ENCODE measurements at places on chromosomes 12 and 14.

GRCh38 chr14:34667007-34667406 lies 37.1 kb upstream of the SNX6 start:
- DNase-seq = no peak

- DNase-seq = no peak
Observed at GRCh38 chr12:47190905-47191304, 111.1 kb upstream of the AMIGO2 start.

GRCh38 chr12:64781280-64782190 lies 22.3 kb upstream of the GNS start:
- DNase-seq = no peak

DNA sequence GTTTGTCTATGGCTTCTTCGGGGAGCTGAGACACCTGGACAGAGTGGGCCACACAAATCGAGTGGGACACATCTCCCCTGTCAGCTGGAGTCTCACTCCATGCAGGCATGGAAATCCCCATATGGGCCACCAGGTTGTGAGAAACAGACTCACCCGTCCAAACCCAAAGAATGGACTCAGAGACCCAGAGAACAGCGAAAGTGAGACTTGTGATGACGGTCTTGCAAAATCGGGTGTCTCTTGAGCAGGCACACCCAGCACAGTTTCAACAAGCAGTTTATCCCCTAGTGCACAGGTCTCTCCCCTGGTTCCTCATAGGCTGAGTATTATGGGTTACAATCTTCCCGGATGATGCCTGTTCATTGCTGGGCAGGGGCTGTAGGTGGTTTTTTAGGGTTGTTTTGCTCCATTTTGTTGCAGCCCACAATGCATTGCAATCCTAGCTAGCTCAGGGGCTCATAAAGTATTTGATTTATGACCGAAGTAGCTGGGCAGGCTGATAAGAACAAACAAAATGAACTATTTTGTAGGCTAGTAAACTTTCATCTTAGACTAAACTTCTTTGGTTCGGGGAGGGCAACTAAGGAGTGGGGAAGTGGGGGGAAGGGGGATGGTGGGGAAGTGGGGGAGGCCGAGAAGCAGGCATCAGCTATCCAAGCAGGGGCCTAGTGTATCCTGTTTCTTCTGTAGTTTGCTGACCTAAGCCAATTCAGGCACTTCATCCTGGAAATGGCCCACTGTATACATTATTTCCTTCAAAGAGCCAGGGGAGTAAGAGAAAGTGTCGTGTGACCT lies 45.3 kb downstream of the IQSEC3 start:
- no peak for DNase-seq

DNA sequence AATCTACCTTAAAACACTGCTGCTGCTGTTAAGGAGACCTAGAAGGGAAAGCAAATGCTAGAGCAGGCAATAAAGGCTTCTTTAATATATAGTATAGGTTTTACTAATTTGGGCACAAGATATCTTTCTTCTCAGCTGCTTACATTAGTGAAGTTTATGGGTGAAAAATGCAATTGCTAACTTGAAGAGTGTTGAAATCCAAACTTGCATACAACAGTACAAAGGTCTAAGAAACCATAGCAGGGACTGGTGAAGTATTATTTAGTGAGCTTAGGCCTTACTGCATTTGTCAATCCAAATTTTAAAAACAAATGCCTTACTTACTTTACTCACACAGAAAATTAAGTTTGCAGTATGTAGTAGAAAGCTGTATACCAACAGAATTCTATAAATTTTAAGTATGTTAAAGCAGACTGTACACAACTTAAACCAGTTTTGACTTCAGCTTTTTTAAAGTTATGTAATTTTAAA lies 1.4 kb upstream of the AP4S1 start:
- DNase-seq = no peak

GRCh38 chr12:22407397-22407796 lies 72.9 kb upstream of the ST8SIA1 start:
- no peak for DNase-seq

GRCh38 chr14:102523569-102524450 lies 14.2 kb upstream of the ANKRD9 start:
- no peak for DNase-seq

GRCh38 chr14:30299915-30300314 lies 259.0 kb upstream of the G2E3 start:
- DNase-seq = no peak

DNA sequence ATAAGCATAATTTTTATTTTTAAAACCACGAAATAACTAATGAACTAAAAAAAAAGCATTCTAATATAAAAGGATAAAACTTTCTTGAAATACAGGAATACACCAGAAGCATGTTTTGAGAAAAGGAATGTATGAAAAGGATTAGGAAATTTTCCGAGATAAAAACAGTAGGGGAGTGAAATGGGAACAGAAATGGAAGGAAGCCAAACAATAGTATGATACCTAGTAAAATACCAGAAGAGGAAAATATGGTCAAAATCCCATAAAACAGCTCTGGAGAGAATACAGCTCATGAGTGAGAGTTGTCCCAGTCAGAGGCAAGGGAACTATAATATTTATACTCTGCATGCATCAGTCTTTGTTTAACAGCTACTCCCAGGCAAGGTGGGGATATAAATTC lies 1016.2 kb downstream of the SLC6A15 start:
- DNase-seq = no peak

All from NCI-H2029 treated with DMSO at 0.1 percent for 48 hours (cell line).